OCI-LY7 (cell line): ENCODE measurements at places on chromosomes 1 and 21.
A peak's percentile ranks its signal among the peaks of the same experiment; 100 is the strongest.

GRCh38 chr1:202162418-202163280, 2.2 kb upstream of the PTPN7 start:
- peak; percentile 31 for DNase-seq

GRCh38 chr1:117883616-117884015, 45.8 kb downstream of the GDAP2 start:
- DNase-seq = no peak

- DNase-seq = no peak
Observed at GRCh38 chr1:91490501-91490900, 10.2 kb upstream of the CDC7 start.

DNA sequence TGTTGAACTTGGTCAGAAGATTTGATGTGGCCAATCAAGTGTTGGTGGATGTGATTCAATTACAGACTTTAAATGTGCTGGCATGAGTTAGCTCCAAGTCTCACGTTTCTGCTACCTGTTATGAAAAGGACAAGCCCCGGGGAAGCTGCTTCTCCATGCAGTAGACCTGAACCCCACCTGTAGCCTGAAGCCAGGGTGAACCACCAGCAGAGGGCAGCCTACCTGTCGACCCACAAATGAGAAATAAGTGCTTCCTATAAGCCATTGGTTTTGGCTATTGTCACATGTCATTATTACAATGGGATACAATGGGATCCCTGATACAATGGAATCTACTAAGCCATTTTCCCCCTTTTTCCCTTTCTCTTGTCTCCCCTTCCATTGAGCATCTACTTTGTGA, 230.2 kb downstream of the PRDM2 start:
- DNase-seq = peak; percentile 45

- no peak for DNase-seq
Observed at GRCh38 chr21:36636016-36636415, 62.9 kb upstream of the SIM2 start.

DNA sequence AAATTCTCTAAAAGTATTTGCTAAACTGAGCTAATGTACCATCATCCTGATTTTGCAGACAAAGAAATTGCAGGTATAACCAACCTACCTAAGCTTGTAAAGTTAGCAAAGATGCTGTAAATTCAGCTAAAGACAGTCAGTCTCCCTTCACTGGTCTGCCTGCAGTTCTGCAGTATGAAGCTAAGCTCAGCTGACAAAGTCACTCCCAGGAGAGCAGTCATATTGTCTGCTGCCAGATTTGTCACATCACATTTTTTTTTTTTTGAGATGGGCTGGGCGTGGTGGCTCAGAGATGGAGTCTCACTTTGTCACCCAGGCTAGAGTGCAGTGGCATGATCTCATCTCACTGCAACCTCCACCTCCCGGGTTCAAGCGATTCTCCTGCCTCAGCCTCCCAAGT, 8.9 kb upstream of the CMPK1 start:
- peak; percentile 19 for DNase-seq

DNA sequence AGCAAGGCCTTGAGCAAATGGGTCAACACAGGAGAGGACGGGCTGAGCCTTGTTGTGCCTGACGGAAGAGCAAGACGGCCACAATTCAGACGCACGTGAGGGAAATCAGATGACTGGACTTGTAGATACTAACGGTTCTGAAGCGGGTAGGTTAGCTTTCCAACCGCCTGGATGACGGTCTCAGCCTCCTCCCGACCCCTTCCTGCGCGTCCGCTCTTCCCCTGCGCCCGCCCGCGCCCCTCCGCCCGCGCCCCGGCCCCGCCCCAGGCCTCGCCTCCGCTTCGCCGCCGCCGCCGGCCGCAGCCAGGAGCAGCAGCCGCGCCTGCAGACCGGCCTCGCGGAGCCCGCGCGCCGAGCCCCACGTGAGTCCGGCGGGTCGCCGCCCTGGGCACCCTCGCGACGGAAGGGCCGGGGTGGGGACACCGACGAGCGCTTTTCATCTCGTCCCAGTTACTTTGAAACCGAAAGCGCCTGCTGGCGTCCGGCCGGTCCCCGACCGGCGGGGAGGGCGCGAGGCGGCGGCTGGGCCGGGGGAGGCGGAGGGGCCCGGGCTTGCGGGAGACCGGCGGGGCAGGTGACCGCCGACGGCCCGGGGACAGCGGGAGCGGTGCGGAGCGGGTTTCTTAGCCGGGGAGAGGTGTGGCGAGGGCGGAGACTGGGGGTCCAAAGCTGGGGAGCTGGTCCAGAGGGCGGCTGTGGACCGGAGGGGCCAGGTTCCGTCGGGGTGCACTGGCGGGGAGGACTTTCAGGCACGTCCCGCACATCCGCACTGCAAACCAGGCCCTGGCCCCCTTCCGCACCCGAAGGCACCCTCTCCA, at the start of gene TRAF5:
Gene TRAF5, plus strand, starts transcription at position 306 of the 818 bp plus-strand sequence. CDS start 26,407 bp downstream, outside the sequence.
- peak; percentile 65 for DNase-seq

DNA sequence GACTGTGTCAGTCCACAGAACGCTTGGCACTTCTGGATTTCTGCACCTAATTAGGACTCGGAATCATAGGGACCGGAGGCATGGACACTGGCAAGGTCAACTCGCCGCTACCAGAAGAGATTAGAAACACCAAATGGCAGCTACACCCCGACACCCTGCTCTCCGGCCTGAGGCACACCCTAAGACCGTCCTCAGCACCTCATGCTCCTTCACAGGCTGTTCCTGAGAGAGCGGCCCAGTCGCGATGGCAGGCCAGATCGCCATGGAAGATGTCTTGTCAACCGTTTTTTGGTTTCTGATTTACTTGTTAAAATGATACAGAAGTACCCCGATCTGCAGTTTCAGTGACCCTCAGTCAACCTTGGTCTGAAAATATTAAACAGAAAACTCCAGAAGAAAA, 46.8 kb downstream of the NPHP4 start:
- DNase-seq = no peak

DNA sequence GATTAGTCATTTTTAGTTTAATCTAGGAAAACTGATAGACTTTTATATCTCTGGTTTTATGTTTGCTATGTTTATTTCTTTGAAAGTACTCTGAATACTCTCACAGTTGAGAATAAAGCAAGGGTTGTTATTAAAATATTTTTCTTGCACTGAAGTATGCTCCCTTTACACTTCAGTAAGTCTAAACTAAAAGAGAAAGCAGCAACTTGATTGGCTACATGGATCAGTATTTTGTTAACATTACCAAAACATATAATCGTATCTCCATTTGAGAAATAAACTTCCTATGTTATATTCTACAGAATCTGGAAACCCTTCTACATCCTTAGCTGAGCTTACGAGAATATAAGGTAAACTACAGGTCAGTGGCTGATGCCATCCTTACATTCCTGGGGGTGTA, 149.5 kb upstream of the HP1BP3 start:
- DNase-seq = no peak

- no peak for DNase-seq
Observed at GRCh38 chr1:76939050-76939816, 72.0 kb downstream of the ST6GALNAC5 start.

DNA sequence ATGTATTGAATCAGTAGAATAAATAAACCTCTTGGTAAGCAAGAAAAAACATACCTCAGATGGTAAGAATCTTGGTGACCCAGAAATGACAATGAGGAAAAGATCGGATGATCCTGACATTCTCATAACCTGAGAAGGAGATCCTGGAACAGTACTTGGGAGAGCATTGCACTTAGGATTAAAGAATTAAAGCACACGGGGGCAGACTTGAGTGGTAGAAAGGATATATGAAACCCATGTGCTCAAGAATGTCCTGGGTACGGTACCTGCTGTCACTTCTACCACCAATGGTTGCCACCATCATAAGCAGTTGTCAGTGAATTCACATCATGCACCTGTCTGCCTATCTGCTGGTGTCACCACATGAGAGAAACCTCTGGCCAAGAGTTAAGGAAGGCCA, 108.9 kb upstream of the GJB5 start:
- no peak for DNase-seq

DNA sequence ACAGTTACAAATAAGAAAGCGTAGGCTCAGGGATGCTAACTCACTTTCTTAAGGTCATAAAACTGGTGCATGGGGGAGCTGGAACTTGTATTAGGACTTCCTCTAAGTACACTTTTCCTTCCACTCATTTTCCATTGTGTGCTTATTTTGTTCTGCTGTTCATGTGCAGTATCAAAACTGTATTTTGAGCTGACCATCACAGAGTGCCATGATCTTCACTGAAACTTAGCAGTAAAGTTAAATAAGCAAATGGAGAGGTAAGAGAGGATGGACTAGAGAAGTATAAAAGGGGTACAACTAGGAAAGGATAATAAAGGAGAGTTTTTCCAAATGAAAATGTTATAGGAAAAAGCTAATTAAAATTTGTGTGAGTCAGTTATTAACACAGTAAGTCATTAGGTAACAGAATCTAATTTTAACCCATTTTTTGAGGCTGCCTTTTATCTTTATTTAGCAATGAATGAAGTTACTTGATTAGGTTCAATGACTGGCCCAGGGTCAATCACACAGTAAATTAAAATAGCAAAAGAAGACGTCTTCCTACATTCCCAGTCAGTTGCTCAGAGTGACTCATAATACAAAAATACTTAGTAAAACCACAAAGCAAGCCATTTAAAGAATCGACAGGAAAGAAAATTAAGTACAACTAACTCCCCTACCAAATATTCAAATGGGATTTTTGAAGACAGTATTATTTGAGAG, 165.8 kb upstream of the C1orf105 start:
- DNase-seq = no peak

- DNase-seq = no peak
Observed at GRCh38 chr1:82562448-82562847, 761.7 kb downstream of the ADGRL2 start.

DNA sequence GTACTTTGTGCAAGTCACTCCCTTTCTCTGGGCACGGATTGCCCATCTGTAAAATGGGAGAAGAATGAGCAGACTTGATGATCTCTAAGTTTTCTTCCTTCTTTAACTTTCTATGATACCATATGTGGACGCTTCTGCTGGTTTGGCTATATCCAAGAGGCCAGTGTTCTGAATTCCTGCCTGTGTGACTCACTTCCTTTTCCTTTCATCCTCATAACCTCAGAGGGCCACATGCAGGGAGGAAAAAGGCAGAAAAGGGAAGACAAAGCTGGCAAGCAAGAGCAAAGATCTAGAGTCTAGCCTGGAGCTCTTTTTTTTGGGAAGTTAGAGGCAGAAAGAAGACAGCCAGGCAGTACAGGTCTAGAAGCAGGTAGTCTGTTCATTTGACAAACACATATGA, 151.2 kb downstream of the OMA1 start:
- no peak for DNase-seq

DNA sequence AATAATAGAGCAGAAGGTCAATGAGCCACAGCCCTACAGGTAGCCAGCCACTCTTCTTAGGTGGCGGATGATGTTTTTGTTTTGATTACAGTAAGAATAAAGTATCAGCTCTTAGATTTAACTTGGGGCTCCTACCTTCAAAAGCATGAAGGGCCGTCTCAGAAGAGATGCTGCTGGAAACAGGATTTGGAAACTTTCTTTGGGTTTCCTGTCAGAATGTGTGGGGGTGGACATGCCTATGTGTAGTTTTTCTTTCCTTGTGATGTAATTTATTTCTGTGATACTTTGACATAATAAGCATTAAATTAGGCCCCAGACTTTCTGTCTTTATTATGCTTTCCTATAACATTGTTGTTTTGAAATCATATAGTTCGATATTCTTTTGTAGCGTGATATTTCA, 1.5 kb downstream of the RAP1A start:
- no peak for DNase-seq

DNA sequence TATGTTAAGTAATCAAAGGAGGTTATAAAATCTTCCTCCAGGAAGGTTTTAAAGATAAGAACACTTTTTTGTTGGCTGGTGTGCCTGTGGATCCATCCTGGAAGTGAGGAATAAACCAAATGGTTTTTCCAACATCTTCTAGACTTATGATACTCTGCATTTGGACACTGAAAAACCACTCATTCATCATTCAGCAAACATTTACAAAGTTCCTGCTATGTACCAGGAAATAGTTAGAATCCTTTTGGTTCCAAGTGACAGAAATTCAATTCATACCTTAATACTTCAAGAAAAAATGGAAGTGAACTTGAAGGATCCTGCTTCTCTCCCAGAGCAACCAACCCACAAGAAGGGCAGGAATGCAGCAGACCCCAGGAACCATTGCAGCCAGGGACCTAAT, 39.6 kb upstream of the PIGC start:
- DNase-seq = no peak

- DNase-seq = peak; percentile 92
Observed at GRCh38 chr21:36297938-36298572, 21.9 kb upstream of the MORC3 start.

GRCh38 chr1:34682452-34683223, 72.2 kb upstream of the GJB5 start:
- DNase-seq = no peak

GRCh38 chr1:103529746-103530145, 4.2 kb downstream of the RNPC3 start:
- no peak for DNase-seq

DNA sequence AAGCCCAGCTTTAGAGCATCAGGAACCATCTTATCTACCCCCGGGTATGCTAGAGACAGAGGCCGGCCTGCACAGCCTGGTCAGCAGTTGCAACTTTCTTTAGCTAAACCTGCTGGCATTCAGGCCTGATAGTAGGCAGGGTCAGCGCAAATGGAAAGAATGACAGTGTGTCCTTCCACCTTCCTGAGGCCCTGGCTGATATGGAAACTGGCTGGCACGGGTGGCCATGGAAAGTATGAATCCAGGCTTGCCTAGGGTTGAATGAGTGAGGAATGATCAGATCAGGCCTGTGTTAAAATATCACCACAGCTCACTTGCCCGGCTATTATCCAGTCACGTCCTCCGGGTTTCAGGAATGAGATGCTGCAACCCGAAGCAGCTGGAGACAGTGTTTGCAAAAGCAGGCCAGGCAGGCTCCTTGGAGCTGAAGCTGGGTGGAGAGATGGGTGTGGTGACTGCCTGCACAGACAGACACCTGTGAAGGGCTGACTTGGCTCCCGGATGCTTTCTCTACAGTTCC, 34.7 kb downstream of the RCAN1 start:
- DNase-seq = no peak

DNA sequence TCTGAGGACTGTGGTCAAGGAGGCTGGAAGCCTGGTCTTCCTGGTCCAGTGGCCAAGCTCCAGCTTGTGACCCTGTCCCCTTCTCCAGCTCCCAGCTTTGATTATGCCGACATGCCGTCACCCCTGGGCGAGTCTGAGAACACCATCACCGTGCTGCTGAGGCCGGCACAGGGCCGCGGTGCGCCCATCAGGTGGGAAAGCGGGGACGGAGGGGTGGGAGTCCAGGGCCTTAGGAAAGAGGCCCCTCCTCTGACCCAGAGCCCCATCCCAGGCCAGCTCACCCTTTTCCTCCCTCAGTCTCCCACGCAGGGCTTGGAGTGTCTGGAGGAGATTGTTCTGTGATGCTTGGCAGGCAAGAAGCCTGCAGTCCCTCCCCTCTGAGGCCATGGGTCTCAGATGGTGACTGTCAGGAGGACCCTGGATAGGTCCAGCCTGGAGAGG, 43.6 kb downstream of the PTPRU start:
- DNase-seq = no peak

GRCh38 chr1:1669468-1670440, 10.9 kb upstream of the CDK11B start:
- DNase-seq = no peak
